ENCODE measurements at places on chromosomes 2 and 18.

- no peak for DNase-seq
Measured at GRCh38 chr2:169265591-169265990, 96.7 kb downstream of the LRP2 start.

DNA sequence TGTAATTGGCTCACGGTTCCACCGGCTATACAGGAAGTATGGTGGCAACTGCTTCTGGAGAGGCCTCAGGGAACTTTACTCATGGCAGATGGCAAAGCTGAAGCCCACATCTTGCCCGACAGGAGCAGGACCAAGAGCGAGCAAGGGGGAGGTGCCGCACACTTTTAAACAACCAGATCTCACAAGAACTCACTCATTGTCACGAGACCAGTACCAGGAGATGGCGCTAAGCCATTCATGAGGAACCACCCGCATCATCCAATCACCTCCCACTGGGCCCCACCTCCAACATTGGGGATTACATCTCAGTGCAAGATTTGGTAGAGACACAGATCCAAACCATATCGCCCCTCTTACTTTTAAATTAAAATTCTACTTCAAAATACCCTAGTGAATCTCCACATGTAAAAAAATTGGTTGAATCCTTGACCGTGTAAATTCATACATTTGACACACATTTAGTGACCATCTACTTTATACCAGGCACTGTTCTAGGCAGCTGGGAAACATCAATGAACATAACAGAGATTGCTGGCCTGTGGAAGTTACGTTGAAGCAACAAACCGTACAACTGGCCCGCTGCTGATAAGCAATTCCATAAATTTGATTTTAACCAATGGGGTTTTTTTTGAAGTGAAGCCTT, 87.6 kb downstream of the ALPK2 start:
- DNase-seq = no peak

GRCh38 chr2:27807476-27807875, 36.0 kb downstream of the MRPL33 start:
- DNase-seq = no peak

- DNase-seq = no peak
Measured at GRCh38 chr2:45236268-45236667, 227.0 kb upstream of the SIX2 start.

DNA sequence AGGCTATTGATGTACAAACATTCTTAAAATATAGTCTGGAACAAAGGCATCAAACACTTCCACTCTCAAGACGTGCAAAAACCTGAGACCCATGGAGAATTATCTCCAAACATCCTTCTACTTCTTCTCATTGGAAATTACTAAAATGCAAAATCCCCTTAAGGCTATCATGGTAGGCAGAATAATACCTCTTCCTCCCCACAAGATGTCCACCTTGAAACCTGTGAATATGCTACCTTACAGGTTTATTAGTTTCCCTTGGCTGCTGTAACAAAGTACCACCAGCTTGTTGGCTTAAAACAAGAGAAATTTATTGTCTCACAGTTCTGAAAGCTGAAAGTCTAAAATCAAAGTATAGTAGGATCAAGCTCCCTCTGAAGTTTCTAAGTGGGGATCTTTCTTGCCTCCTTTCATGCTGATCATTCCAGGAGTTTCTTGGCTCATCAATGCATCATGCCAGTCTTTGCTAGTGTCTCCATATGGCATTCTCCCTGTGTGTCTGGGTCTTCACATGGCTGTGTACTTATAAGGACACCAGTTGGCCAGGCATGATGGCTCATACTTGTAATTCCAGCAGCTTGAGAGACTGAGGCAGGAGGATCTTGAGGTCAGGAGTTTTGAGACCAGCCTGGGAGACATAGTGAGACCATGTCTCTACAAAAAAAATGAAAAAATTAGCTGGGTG, 163.7 kb upstream of the NCK2 start:
- no peak for DNase-seq

- DNase-seq = no peak
Measured at GRCh38 chr2:126882181-126882580, 16.5 kb upstream of the TEX51 start.

- no peak for DNase-seq
Measured at GRCh38 chr2:8141079-8141707, 540.7 kb upstream of the ID2 start.

- no peak for DNase-seq
Measured at GRCh38 chr2:108129636-108130035, 110.1 kb upstream of the SULT1C3 start.

GRCh38 chr2:67581751-67582150, 184.6 kb downstream of the ETAA1 start:
- no peak for DNase-seq

DNA sequence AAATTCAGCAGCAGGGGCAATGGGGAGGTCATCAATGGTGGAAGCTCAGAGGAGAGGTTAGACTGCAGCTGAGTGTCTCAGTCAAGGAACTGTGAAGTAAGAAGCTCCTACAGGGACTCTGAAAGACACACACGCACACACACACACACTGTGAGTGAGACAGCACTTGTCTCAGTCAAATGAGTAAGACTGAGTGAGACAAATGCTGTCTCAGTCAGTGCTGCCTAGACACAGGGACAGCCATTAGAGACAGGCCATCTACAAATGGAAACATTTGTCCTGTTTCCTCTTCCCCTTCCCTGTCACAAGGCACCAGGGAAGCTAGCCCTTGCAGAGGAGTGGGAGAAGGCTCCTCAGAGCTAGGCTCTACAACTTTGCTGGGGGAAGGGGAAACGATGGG, 577.4 kb upstream of the GCFC2 start:
- DNase-seq = no peak

- no peak for DNase-seq
Measured at GRCh38 chr2:100799686-100800085, 20.3 kb upstream of the NPAS2 start.

DNA sequence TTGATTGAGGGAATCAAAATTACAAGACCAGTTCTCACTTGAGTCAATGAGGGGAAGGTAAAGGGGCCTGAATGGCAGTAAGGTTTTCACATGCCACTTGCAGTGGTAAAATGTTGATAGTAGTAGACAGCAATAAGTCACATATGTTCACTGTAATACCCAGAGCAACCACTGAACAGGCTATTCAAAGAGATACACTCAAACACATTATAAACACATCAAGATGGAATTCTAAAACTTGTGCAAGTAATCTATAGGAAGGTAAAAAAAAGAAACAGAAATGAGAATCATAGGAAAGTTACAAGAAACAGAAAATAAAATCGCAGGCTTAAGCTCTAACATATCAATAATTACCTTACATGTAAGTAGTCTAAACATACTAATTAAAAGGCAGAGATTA, 86.6 kb upstream of the AFF3 start:
- no peak for DNase-seq

GRCh38 chr2:127047054-127047453, 59.9 kb downstream of the BIN1 start:
- no peak for DNase-seq

- no peak for DNase-seq
Measured at GRCh38 chr18:78971511-78972245, 7.9 kb upstream of the SALL3 start.

GRCh38 chr2:111184725-111185310, 64.1 kb downstream of the BCL2L11 start:
- no peak for DNase-seq

DNA sequence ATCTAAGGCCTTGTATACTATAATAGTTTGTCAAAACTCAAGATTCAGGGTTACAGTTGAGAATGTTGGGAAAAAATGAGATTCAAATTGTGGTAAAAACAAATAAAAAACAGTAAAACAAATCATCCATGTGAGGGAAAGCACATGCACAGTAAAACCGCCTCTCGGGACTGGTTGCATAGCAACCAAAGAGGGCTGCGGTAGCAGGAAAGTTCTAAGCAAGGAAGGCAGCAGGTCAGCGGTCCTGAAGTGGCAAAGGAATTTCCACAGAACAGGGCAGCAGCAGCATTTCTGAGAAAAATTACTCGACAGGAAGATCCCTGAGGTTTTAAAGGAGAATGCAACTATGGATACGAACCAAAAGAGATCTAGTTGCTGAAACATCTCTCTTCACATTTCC, 93.7 kb downstream of the DYNAP start:
- peak; percentile 10 for DNase-seq

DNA sequence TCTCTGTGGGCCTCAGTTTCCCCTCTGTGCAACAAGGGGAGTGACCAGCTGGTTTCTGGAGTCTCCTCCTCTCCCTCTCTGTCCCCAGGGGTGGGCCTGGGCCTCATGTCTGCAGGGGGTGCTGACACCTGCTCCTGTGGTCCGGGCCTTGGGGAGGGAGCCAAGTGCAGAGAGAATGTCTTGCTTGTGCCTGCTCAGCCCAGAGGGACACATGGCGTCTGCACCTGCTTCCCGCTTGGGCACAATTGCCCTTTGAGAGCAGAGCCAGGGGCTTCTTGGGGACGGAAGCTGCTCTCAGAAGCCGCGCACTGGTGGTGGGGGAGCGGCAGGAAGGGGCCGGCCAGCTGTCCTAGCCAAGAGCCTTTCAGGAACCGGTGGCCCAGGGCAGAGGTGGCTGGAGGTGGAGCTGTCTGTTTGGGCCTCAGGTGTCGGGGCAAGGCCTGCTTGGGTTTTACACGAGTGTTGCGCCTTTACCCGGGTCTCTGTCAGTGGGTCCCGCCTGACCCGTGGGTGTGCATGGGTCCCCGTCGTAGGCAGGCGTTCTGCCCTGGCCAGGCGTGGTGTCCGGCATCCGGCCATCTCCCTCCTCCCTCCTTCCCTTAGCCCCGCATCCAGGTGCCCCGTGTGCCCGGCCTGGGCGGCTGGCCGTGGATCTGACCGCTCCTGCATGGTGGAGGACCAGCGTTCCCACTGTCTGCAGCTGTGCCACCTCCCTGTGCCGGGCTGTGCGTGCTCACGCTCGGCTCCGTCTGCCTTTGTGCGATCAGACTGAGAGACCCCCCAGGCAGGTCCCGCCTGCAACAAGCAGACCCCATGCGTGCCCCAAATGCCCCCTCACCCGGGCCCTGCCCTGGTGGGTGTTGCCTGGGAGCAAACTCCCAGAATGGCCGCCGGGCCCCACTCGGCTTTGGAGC, 4.0 kb downstream of the NEU4 start:
- DNase-seq = no peak

DNA sequence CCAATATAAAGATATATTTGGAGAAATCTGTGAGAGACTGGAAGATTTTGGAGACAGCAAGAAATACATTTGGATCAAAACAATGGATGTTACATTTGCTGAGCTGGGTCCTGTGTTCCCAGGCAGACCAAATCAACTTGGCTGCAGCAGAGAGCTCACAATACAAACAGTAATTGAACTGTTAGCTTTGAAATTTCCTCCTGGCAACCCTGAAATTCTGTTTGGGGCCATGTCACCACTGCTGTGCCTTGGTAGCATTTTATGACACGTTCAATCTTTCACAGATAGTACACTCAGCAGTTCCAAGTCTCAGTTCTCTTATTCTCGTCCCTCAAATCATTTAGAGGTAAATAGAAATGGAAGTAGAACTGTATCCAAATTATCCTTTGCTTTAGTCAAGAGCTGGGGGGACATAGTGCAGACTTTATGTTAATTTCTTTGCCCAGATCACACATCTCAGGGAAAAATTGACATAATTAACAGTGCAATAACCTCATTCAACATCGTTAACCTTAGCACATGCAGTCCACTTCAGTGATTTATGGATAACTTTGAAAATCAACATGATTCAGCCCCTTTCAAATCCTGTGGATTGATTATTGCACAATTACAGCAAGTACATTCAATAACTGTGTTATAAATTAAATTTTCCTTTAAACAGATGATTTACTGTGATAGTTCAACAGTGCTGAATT, 277.4 kb upstream of the MC4R start:
- DNase-seq = no peak

DNA sequence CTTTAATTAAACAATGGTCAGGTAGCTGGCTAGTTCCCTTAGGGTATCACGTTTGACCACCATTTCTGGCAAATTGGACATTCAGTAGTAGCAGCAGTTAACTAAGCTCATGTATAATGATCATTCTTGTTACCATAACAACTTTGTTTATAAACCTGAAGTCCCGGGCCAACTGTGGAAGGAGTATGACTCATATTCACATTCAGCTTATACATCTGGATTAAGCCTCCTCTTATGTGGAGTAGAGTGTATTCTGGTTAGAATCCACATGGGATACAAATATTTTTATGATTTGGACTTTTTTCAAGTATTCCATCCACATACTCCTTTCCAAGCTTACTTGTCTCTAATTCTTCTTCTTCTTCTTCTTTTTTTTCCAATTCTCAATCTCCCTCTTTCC, 70.3 kb upstream of the ZSWIM2 start:
- DNase-seq = no peak

DNA sequence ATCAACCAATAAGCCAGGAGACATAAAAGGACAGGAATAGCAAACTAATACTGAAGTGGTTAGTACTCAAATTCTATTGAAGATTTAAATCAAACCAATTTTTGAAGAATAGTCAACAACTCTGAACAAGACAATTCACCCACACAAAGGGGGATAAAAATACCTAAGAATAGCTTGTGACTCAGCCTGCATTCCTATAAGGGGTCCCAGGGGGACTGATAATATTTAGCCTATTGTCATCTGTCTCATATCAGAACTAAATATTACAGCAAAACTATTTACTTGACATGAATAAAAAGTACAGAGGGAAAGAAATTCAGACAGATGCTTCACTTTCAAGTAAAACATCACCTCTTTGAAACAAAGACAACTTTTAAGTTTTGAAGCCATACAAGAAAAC, 7.7 kb downstream of the ITSN2 start:
- DNase-seq = no peak

GRCh38 chr2:143026411-143027054, 102.7 kb upstream of the ARHGAP15 start:
- no peak for DNase-seq

DNA sequence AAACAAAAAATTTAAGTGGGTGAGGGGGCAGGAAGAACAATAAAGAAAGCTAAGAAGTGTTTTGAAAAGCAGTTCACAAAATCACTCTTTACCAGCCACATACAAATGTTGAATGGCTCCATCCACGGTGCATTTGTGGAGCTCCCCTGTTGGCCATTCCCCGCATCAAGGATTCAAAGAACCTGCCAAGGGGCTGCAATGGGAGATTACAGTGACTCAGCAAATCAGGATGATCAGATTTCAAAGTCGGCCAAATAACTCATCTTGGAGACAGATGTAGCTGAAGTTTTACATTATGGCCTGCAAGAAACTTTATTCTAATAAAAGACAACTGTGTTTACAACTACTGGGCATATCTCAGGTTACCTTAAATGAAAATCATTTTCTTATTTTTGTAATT, 26.9 kb downstream of the COL4A3 start:
- no peak for DNase-seq

DNA sequence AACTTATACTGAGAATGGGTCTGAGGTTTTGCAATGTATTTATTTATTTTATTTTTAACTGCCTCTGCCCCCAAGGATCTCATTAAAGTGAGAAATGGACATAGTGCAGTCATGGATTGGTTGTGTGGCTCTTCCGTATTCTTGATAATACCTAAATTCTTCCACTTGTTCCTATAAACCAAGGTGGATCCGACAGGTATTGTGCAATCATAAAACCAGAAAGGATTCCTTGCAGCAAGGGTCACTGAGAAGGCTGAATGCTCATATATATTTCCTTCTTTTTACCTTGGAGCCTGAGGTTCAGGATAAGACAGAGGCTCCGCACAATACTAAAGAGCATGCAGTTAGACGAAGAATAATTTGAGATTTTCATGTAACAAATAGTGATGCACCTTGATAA, 826.0 kb upstream of the SOX11 start:
- no peak for DNase-seq

- no peak for DNase-seq
Measured at GRCh38 chr2:88857951-88858411, 166.5 kb downstream of the RPIA start.
